NCI-H2107 (cell line): ENCODE measurements at places on chromosomes 3 and 15.

- no peak for DNase-seq
Measured at GRCh38 chr3:10090179-10090578, 17.9 kb downstream of the FANCD2OS start.

GRCh38 chr15:28252831-28253230 lies 69.1 kb downstream of the HERC2 start:
- DNase-seq: no peak

DNA sequence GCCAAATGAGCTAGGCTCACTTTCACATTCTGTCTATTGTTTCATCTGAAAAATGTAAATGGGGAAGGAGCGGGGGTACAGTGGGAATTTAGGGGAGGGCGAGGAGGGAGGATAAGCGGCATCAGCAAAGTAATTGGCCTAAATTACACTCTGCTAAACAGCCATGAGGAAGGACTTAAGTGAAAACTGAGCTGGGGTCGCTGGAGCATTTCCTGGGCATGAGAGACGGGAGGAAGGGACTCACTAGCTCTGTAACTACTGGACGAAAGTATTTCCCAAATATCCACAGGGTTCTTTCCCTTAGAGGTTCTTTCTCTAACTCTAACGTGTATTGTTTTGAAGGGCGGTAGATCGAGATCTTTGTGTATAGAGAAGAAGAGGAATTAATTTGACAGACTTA lies 418.0 kb downstream of the SOX2 start:
- DNase-seq: no peak

GRCh38 chr3:128561504-128561903 lies 68.5 kb upstream of the GATA2 start:
- no peak for DNase-seq

GRCh38 chr3:58356054-58356453 lies 23.4 kb downstream of the PXK start:
- DNase-seq: no peak

GRCh38 chr3:81363816-81364215 lies 397.6 kb downstream of the GBE1 start:
- DNase-seq: no peak

- no peak for DNase-seq
Measured at GRCh38 chr3:40350529-40350928, 36.5 kb upstream of the ENTPD3 start.

GRCh38 chr15:68097029-68097428 lies 42.9 kb downstream of the PIAS1 start:
- DNase-seq: no peak

GRCh38 chr3:125061646-125062045 lies 5.8 kb upstream of the HEG1 start:
- no peak for DNase-seq

DNA sequence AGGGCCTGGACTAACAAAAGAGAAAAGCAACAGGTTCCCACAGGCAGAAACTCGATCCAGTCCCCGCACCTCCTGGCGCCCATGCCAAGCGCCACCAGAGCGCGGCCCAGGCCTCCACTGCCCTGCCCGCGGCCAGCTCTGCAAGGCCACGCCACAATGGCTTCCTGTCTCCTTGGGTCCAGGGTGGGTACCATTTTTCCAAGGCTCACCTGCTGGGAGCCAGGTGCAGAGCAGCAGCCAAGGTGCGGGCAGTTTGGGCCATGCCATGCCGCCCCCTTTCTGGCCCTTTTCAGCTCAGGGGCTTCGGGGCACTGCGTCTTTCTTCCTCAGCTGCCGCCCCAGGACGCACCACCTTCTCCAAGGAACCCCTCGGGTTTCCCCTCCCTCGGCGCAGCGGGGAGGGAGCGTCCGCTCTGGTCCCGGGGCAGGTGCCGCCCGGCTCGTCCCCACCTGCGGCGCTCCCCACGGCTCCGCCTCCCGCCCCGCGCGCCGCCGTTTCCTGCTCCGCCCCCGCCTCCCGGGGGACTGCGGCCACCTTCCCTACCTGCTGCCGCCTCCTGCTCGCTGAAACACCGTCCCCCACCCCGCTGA lies at the start of gene ILDR1:
TSS of gene ILDR1 (minus strand) at position 437 of the 591 bp plus-strand sequence. CDS start at position 267, 170 bp downstream.
- DNase-seq: peak; percentile 81

DNA sequence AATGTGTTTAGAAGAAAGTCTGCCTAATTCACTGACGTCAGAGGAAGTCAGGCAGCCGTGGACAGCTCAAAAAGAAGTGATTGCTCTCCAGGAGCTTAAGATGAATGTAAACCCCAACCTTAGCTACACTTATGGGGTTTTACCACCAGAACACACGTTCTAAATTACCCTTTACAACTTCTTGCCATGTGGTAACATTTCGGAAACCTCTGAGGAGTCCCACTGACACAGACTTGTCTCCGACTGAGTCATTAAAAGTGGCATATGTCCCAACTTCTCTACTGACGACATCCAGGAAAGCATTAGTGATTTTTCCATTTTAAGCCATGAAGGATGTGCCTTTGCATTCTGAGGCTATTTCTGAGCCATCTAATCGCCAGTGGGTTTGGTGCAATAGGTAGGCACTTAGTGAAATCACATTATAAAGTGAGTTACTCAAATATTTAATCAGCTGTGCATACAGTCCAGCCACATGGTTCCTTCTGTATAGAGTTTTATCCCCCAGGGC lies 32.4 kb downstream of the C2CD4A start:
- DNase-seq: no peak

DNA sequence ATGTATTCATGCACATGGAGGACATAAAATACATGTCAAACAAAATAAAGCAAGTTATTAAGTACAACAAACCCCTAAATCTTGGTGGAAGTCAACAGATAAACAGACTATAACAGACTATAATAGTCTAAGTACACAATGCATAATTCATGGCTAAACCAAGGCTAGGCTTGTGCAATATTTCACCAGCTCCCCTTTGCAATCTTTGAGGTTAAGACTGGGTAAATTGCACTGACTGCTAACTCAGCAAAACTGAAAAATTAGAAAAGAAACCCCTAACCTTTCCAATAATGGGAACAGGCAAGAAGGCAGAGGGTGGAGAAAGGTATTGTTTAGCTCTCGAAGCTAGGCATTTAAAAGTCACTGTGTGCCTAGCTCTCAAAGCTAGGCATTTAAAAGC lies 304.9 kb upstream of the WNT5A start:
- DNase-seq: no peak

DNA sequence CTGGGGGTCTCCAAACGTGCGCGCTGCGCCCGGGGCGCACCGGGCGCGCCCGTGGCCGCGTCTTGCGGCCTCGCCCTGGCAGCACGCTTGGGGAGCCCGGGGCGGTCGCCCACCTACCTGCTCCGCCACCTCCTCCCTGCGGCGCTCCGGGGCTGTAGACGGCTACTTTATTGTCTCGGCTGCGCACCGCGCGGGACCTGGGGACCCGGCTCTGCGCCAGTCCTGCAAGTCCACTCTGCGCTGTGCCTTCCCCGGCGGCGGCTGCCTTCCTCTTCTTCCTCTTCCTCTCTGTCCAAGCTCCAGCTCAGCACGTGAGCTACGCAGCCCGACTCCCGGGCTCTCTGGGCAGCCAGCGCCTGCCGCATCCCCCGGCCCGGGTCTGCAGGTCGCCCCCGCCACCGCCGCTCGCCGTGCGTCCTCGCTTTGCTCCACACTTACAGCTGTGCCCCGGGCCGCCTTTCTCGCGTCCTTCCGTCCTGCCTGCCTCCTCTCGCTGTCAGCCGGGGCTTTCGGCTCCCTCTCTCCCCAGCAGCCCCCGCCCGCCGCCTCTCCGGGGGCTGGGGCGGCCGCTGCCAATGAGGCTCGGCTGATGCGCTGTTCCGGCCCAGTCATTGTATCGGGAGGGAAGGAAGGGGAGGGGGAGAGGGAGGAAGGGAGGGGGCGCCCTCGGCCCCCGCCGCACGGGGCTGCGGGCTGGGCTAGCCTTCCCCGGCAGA lies 156.4 kb upstream of the FRMD4B start:
- no peak for DNase-seq

DNA sequence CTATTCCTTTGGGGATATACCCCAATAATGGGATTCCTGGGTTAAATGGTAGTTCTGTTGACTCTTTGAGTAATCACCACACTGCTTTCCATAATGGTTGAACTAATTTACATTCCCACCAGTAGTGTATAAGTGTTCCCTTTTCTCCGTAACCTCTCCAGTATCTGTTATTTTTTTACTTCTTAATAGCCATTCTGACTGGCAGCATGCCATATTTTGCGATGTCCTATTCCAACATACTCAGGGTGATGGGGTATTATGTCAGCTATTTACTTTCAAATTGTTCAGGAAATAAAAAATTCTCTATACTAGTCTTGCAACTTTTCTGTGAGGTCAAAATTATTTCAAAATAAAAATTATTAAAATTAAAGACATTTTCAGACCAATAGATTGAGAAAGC lies 9.1 kb upstream of the PARP14 start:
- no peak for DNase-seq

- DNase-seq: no peak
Measured at GRCh38 chr15:63402498-63403253, 21.0 kb upstream of the CA12 start.
